ENCODE measurements at places on chromosomes 3 and 15.

DNA sequence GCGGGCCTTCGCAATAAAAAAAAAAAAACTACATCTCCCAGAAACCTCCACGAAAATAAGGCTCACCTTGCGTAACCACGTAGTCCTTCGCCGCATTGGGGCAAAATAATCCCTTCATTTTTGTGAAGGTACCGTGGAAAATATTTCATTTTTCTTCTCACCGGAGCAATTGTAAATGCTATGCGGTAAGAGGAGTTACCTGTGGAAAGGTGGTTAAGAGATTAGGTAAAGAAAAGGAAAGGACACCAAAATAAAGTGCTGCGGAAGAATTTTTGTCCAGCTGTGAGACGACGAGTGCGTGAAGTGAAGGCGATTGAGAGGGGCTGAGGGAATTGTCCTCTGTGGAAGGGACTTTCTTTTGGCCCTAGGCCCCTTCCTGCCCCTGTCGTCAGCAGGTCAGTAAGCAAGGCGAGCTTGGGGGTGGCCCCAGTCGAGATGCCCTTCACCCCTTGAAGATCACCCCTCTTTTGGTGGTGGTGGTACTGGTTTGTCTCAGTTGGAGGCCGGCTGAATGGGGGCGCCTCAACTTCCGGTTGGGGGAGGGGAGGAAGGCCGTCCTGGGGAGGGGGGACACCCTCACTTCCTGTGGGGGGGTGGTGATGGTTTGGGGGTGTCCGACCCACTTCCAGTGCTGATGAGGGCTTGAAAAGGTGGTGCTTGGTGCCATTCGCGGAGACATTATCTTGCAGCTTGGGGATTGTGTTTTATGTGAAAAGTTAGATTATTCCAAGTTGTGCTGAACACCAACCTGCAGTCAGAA lies at the start of gene HMG20A:
HMG20A (plus strand) TSS at position 279 of the 760 bp plus-strand sequence. CDS start 37,520 bp downstream, outside the sequence.
- peak within 1 kb of the TSS; percentile 86 for H3K27ac ChIP-seq
- DNase-seq, result peak; percentile 58
- peaks cover 5% of the 10 kb centered on the region for H3K4me1 ChIP-seq
- peak within 1 kb of the TSS; percentile 74 for H3K4me3 ChIP-seq

- no peaks in the 10 kb centered on the region for H3K27me3 ChIP-seq
- no peak for DNase-seq
- peaks cover 26% of the 10 kb centered on the region for H3K4me1 ChIP-seq
- H3K27ac ChIP-seq, result no peak overlapping the region
- H3K36me3 ChIP-seq, result peaks cover 1% of the 10 kb centered on the region
Observed at GRCh38 chr3:45007091-45007490, 19.0 kb upstream of the CLEC3B start.

DNA sequence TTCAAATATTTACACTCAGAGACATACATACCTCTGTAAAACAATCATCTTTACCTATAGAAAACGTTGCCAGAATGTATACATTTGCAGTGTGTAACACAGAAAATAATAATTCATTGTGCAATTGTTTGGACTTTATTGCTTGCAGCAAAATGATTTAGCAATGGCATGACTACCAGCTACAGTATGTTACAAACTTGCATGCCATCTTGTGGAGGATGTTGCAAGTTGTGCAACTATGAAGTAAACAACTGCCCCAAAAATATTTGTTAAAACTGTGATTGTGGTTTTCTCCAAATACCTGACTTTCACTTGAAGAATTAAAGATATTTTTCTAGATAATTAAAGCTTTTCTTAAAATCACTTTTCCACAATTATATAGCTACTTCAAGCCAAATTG lies 27.1 kb upstream of the C3orf49 start:
- no peaks in the 10 kb centered on the region for H3K27me3 ChIP-seq
- no peak for DNase-seq
- no peak overlapping the region for H3K27ac ChIP-seq
- H3K36me3 ChIP-seq, result no peaks in the 10 kb centered on the region

DNA sequence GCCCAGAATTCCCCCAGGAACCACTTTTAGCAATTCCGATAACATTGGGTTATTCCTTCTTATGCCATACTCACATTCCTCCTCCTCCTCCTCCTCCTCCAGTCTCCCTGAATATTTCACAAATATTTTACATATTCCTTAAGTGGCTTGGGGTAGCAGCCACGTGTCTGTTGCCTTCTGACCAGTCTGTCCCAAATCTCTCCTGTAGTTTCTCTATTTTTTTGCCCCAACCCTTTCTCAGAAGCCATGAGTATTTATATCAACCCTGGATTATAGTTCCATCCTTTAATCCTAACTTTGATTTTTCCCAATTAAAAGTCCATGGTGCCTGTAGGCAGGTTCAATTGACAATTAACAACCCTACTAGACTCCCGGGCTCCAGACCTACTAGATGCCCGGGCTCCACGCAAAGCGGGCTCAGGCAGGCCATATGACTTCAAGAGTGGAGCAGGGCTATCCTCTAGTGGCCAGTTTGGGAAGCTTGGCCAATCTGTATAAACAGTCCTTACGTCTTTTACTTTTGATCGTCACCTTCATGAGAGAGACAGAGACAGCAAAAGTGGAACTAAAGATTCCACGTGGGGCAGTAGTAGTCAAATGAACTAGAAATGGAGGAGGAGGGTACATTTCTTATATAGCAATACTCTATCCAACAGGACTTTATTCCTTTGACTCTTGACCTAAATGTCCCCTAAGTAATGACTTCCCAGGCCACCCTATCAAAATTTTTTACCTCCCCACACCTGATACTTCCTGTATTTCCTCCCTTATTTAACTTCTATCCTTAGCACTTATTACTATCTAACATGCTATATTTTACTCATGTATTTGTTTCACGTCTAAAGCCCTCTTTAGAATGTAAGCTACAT lies 69.7 kb downstream of the USF3 start:
- H3K36me3 ChIP-seq, result peaks cover 61% of the 10 kb centered on the region
- no peak overlapping the region for H3K4me3 ChIP-seq
- no peaks in the 10 kb centered on the region for H3K27me3 ChIP-seq
- H3K4me1 ChIP-seq, result no peaks in the 10 kb centered on the region

DNA sequence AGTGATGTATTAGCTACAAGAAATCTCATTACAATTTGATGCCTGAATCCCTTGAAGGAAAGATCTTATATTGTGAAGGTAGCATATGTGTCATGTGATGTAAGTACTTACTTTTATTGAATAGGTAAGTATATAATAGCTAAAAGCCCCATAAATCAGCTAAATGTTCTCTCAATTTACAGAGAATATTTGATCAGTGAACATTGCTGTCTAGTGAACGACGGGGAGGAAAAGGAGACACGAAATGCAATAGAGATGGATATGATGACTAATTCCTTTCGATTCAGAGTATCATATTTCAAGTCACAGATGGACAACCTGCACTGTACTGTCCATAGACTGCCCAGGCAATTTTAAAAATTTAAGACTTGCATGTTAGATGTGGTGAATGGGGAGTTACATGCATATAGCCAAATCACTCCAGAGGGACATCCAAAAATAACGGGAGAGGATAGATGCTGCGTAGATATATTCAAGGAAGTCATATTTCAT lies 462.1 kb upstream of the CDIN1 start:
- no peaks in the 10 kb centered on the region for H3K36me3 ChIP-seq
- no peaks in the 10 kb centered on the region for H3K27me3 ChIP-seq
- DNase-seq, result no peak
- no peak overlapping the region for H3K4me3 ChIP-seq

DNA sequence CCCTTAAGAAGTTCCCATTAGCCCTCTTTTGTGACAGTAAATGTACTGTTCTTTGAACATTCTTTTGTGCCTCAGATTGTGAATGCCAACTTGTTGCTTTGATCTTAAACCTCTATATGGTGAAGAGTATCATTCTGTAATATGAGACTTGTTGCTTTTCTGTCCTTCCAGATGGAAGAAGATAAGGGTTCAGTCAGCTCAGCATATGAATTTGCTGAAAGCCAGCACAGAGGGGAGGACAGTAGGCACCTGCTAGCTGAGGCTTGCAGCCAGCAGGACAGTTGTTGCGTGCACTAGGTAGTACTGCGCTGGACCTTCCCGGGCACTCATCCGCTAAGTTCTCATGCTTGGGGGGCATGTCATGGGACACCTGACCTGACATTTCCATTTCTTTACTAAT lies 74.7 kb downstream of the DCUN1D1 start:
- no peaks in the 10 kb centered on the region for H3K27me3 ChIP-seq
- DNase-seq, result no peak
- H3K27ac ChIP-seq, result no peak overlapping the region
- no peak overlapping the region for H3K4me3 ChIP-seq

- no peak overlapping the region for H3K27ac ChIP-seq
- H3K4me1 ChIP-seq, result no peaks in the 10 kb centered on the region
- H3K4me3 ChIP-seq, result no peak overlapping the region
- H3K27me3 ChIP-seq, result no peaks in the 10 kb centered on the region
Observed at GRCh38 chr15:50790778-50791453, 25.4 kb upstream of the SPPL2A start.

- H3K4me1 ChIP-seq, result no peaks in the 10 kb centered on the region
- no peak for DNase-seq
Observed at GRCh38 chr15:84391191-84391590, 155.6 kb downstream of the GOLGA6L4 start.

- no peak for DNase-seq
- no peaks in the 10 kb centered on the region for H3K36me3 ChIP-seq
- H3K4me3 ChIP-seq, result no peak overlapping the region
- H3K27me3 ChIP-seq, result no peaks in the 10 kb centered on the region
Observed at GRCh38 chr3:159091936-159092335, 290.1 kb downstream of the MFSD1 start.

GRCh38 chr3:42117175-42118008 lies 26.2 kb downstream of the TRAK1 start:
- no peak overlapping the region for H3K4me3 ChIP-seq
- no peak overlapping the region for H3K27ac ChIP-seq
- H3K27me3 ChIP-seq, result no peaks in the 10 kb centered on the region
- H3K36me3 ChIP-seq, result no peaks in the 10 kb centered on the region
- H3K4me1 ChIP-seq, result no peaks in the 10 kb centered on the region
- no peak for DNase-seq

DNA sequence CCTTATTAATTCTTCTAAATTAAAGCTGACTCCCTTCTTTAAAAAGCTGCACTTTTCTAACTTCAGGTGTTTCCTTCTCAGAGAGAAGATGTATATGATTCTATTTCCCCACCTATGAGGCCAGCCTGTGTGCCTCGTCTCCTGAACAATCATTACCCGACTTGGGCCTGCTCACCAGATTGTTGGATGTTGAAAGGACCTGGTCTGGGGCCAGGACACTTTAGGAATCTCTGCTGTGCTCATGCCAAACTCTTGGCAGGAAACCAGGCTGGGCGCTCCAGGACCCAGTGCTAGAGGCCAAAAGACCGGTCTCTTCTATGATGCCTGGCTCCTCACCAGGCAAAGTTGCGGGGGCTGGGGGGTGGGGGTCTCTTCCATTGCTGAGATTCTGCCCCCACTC lies 16.9 kb upstream of the LRRC31 start:
- H3K4me3 ChIP-seq, result no peak overlapping the region
- DNase-seq, result no peak
- H3K4me1 ChIP-seq, result no peaks in the 10 kb centered on the region
- H3K27me3 ChIP-seq, result no peaks in the 10 kb centered on the region

- H3K4me3 ChIP-seq, result no peak overlapping the region
- no peaks in the 10 kb centered on the region for H3K4me1 ChIP-seq
- no peaks in the 10 kb centered on the region for H3K36me3 ChIP-seq
- DNase-seq, result no peak
Observed at GRCh38 chr3:60240492-60240891, 1010.8 kb downstream of the FHIT start.

DNA sequence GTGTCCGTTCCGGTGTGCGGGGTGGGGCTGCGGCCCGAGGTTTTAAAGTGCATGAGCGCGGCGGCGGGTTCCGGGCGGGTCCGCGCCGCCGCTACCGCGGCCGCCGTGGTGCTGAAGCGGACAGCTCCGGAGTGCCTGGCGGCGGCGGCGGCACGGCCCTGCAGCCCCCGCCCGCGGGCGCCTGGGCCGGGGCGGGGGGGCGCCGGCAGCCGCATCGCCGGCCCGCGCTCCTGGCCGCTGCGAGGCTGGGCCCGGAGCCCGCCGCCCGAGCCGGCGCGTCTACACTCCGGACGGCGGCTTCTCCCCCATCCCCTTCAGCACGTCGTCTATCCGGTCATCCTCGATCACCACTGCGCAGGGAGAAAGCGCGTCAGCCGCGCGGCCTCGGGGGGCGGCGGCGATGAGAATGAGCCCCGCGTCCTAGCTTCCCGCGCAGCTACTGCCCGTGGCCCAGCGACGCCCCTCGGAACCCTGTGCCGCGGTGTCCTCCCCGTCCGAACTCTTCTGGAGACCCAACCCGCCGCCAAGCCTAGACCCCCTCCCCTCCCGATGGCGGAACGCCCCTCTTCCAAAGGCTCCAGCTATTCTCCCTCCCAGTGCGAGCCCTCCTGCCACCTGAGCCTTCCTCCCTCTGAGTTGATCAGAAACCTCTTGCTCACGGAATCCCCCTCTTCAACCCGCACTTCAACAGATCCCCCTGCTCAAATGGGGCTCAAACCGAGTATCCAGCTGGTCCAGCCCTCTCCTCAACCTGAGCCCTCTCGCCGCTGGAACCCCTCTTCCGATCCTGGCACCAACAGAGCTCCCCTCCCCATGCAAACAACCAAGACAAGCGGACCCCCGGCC lies 1.3 kb downstream of the CAMK2N2 start:
- H3K4me1 ChIP-seq, result peaks cover 15% of the 10 kb centered on the region
- peak; percentile 29 for DNase-seq
- H3K36me3 ChIP-seq, result no peaks in the 10 kb centered on the region
- no peak overlapping the region for H3K27ac ChIP-seq

DNA sequence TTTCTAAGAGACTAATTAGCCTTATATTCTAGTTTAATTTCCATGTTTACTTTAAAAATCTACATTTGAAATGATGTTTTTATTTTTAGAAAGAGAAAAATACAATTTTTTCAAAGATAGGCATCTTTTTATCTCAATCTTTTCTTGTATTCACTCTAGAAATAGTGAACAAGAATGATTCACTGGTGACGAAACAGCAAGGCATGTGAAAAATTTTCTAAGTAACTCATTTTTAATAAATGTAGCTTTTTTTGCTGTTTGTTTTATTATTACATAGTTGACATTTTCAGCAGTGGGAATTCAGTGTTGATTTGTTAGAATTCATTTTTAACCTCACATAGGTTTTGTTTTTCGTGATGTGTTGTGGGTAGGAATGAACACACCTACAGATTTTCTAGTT lies 1226.4 kb downstream of the NSUN3 start:
- no peak overlapping the region for H3K27ac ChIP-seq
- H3K4me3 ChIP-seq, result no peak overlapping the region
- no peaks in the 10 kb centered on the region for H3K4me1 ChIP-seq

Data from naive thymus-derived CD4-positive, alpha-beta T cell (primary cell).